ENCODE measurements at places on chromosomes 12 and 14.

DNA sequence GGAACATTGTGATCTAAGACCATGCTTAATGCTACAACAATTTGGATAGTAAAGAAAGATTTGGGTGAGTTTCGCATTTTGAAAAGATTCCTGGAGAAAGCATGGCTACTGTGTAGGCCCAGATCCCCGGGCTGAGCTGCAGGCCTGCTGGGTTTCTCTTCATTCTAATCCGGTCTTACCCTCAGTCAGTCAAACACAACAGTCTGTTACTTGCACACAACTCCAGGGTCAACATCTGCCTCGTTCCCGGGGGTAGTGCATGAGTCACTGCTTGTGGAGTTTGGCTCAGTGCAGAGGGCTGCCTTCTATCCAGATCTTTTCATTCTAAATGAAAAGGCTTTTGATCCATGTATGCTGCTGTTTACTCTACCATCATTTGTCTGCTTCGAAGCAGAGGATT, 60.4 kb upstream of the SEL1L start:
- no peak for DNase-seq

GRCh38 chr12:15601210-15601800, 187.9 kb downstream of the EPS8 start:
- no peak for DNase-seq

GRCh38 chr14:95250140-95250769, 69.5 kb downstream of the CLMN start:
- no peak for DNase-seq

GRCh38 chr12:3083921-3084347, 6.8 kb downstream of the TSPAN9 start:
- no peak for DNase-seq

GRCh38 chr12:79255288-79255687, 390.7 kb downstream of the SYT1 start:
- no peak for DNase-seq

GRCh38 chr14:62696929-62697328, 348.3 kb downstream of the KCNH5 start:
- no peak for DNase-seq

- DNase-seq: no peak
Measured at GRCh38 chr12:104189915-104190555, 25.5 kb upstream of the TXNRD1 start.

DNA sequence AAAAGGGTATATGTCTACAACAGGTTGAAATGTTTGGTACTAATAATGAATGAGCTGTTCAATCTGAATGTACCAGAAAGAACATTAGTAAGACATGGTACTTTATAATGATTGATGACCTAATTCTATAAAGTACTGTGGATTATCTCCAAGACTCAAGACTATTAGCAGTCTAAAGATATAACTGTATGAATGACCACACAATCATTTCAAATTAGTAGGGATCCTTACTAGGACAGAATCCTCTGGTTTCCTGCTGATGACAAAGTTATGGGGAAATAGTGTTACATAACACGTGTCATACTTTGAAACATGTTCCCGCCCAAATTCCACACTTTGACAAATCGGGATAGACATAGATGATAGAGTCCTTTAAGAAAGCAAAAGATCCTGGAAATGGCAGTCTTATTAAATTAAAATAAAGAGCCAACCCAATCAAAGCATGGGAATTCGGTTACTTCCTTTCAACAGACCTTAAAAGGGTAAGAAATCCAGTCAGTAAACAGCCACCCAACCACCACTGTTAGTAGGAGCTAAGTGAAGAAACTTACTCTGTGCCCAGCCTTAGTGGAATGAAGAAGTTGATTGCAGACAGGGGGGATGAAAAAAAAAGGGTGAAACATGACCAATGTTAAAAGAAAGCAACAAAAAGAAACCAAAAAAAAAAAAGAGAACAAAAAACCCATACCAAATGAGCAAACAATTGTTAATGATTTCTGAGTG, 2.8 kb downstream of the VPS29 start:
- DNase-seq: no peak

DNA sequence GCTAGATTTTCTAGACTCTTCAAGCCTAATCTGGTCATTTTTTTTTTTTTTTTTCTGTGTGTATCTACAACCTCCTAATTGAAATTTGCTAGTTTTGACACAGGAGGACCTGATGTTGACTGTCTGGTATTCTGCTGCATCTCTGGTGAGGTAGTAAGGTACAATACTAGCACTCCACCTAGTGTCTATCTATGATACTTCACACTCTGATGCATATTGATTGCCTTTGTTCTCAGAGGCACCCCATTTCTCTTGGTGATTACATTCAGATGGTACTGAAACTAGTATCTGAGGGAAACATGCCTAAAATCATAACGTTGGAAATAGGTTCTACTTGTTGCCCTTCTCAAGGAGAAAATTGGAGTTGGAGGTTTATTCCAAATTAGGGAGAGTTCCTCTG, 930.5 kb upstream of the NOVA1 start:
- no peak for DNase-seq

- DNase-seq: no peak
Measured at GRCh38 chr14:104972301-104973134, 5.7 kb downstream of the AHNAK2 start.

DNA sequence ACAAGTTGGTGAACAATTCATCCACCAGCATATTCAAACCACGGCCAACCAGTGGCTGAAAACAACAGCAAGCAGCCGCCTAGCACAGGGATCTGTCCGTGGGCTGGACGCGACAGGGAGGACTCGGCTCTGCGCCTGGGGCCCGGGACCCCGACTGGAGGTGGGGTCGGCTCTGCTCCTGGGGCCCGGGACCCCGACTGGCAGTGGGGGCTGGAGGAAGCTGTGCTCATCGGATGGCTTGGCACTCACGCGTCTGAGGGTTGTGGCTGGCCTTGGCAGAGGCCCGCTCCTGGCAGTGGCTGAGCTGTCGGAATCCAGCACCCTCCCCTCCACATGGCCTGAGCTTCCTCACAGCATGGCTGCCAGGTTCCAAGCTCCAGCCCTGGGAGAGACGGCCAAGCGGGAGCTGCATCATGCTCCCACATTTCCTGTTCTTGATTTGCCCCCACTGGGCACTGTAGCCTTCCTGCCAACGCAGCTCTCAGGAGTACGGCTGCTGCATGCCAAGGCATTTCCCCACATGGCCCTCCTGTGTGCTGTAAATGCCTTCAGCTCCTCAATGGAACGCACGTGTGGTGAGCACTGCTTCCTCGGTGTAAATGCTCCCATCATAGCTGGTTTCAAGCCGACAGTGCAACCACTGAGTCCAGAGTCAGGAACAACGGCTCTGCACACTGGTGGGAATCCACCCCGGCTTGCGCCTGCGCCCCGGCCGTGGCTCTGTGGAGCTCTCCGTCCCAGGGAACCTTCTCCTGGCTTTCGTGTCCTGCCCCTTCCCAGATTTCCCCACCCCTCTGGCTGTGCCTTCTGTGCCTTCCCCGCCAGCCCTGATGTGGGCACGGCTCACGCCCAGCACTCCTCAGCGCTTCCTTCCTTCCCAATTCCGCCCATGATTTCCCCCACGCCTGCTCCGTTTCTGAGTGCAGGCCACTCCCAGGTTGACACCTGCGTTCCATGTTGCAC, 7.3 kb upstream of the GALNT9 start:
- DNase-seq: no peak

- DNase-seq: no peak
Measured at GRCh38 chr12:41053046-41053445, 135.1 kb upstream of the PDZRN4 start.

GRCh38 chr12:77947330-77947729, 116.6 kb downstream of the NAV3 start:
- DNase-seq: no peak

GRCh38 chr12:12357719-12358461, 1.0 kb downstream of the BORCS5 start:
- DNase-seq: no peak

DNA sequence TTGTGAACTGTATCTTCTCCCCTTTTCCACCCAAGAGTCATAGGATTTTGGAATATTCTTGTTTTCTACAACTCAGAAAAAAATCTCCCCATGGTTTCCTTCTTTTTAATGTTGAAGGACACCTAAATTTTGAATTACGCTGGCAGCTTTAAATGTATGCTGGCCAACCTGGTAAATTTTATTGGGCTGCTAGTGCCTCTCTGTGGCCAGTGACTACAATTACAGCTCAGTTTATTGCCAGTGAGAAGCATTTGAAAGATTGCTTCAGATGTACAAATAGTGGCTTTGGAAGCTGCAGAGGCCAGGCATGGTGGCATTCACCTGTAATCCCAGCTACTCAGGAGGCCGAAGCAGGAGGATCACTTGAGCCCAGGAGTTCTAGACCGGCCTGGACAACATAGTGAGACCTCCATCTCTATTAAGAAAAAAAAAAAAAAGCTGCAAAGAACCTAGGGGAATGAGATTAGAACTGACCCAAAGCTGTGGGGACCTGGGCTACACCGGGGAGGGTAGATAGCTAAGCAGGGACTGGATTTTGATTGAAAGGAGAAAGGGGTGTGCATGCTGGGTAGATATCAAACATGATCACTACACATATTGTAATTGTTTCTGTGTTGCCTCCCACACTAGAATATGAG, 7.6 kb upstream of the RAB21 start:
- DNase-seq: peak; percentile 21

DNA sequence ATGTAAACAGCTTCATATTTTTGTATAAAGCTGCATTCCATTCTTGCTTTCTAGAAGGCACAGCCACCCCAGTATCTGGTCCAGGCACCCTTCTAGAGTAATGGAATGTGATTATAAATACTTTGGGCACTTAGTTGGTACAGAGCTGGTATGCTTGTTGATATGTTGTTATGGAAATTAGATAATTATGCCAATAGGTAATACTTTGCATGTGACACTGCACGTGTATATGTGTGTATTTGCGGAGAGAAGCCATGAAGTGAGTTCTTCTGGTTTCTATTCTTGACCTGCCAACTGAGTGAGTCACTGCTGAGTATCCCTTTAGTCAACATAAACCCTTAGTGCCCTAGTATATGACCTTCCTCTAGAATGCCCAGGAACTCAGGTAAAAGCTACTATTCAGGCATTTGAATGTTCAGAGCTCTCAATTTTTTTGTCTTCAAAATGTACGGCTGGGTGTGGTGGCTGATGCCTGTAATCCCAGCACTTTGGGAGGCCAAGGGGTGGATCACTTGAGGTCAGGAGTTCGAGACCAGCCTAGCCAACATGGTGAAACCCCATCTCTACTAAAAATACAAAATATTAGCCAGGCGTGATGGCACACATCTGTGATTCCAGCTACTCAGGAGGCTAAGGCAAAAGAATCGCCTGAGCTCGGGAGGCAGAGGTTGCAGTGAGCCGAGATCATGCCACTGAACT, 6.2 kb upstream of the TCP11L2 start:
- no peak for DNase-seq

GRCh38 chr14:104115691-104116287, 22.6 kb upstream of the KIF26A start:
- no peak for DNase-seq

- DNase-seq: no peak
Measured at GRCh38 chr14:98888927-98889835, 382.8 kb downstream of the BCL11B start.

GRCh38 chr12:99128246-99128802, 483.2 kb downstream of the APAF1 start:
- DNase-seq: no peak

DNA sequence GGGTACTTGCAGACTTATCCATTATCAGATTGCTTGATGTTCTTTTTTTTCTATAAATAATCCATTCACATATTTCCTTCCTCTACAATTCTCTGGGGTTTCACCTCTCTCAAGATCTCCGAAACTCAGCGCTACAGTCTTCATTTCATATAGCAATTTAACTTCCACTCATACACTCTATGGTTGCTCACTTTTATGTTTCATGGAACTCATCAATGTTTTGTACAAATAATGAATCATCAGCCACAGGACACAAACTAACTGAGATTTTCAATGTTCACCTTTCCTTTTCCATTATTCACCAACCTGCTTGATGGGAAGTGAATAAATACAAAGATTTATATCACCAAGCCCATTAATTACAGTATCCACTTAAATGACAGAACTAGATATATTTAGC, 534.7 kb downstream of the LRFN5 start:
- no peak for DNase-seq
